T-helper 17 cell (primary cell): ENCODE measurements at places on chromosomes 3 and 15. TPM values are rescaled to one million over a fixed set of nuclear protein-coding genes. Genes with fewer than 3 reads are reported as not detected.

GRCh38 chr3:50316657-50317242 lies 5.8 kb downstream of the HYAL2 start:
- peak; percentile 63 for DNase-seq

DNA sequence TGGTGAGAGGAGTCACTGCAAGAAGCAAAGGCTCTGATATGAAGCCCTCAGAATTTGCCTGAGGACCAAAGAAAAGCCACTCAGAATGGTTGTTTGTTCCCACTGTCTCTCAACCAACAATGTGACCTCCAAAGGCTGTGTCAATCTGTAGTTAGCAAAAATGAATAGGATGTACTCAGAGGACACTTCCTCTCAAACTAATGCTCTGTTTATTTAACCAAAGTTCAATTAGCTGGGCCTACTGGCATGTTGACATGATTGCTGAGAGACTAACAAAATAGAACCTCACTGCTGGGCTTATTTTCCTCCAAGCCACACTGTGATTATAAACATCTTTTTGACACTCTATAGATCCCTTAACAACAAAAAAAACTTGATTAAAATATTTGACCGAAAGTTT lies 522.5 kb downstream of the OCA2 start:
- DNase-seq, result no peak

GRCh38 chr3:34683851-34684250 lies 885.4 kb downstream of the PDCD6IP start:
- no peak for DNase-seq

GRCh38 chr15:69597061-69597592 lies 144.5 kb downstream of the RPLP1 start:
- no peak for DNase-seq

DNA sequence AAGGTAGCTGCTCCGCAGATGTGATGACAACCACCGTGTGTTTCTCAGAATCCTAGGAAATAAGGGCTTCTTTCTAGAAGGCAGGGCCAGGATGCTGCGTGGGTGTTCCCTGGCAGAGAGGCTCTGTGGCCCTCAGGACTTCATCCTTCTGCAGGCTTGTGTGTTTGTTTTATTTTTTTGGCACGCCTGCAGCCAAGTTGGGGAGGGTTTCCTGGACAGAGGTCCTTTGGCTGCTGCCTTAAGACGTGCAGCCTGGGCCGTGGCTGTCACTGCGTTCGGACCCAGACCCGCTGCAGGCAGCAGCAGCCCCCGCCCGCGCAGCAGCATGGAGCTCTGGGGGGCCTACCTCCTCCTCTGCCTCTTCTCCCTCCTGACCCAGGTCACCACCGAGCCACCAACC lies at the start of gene CLEC3B:
TSS of gene CLEC3B (plus strand) at position 266 of the 400 bp plus-strand sequence. CDS start at position 326, 60 bp downstream.
- no peak for DNase-seq

DNA sequence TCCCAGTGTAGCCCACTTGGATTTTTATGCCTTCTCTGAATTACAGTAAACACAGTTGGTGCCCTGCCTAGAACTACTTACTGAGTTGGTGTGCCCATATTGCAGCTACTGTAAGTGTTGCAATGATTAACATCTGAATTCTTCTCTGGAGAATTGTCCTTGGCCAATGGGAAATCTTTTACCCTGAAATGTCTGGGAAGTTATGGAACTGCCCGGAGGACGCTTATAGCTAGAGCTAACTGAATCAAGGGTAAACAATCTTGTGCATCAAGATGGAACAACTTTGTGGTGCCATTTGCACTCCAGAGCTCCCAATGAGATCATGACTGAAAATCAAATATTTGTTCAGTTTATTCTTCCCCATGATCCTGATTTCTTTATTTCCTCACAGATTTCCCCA lies 246.7 kb upstream of the CBLB start:
- no peak for DNase-seq

Gene KIF15
- 0.16 TPM for total RNA-seq

Gene CPLX3
- total RNA-seq, result 0.20 TPM

Gene KCNMB3
- total RNA-seq, result 0.57 TPM
